ENCODE measurements at places on chromosomes 5 and 9.

DNA sequence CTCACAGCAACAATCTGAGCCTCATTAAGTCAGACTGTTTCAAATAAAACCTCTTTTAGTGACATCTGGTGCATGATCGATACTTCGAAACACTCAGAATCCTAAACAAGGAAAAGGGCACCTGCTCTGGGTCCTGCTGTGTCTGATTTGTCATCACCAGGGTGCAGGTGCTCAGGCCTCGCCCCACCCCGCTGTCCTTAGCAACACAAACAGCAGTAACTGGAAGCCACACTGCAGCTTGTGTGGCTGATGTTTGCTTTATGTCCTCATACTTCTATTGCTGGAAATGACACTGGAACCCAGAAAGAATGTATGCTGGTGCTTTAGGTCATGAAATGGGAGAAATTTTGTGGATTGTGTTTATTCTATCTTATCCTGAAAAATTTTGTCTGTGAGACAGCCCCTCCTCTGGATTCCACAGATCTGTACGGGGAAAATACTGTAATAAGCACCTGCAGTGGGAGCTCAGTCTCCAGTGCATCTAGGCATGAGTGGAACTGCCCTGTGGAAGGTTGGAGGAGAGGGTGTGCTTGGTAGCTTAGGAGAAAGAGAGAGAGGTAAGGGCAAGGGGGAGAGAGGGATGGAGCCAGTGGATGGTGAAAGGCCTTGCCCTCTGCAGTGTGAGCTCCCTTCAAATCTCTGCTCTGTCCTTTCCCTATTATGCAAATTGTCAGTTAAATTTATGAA is 284.2 kb downstream of the SMARCA2 start:
- H3K4me3 ChIP-seq: no peak overlapping the region
- H3K27me3 ChIP-seq: no peaks in the 10 kb centered on the region
- H3K27ac ChIP-seq: no peak overlapping the region

DNA sequence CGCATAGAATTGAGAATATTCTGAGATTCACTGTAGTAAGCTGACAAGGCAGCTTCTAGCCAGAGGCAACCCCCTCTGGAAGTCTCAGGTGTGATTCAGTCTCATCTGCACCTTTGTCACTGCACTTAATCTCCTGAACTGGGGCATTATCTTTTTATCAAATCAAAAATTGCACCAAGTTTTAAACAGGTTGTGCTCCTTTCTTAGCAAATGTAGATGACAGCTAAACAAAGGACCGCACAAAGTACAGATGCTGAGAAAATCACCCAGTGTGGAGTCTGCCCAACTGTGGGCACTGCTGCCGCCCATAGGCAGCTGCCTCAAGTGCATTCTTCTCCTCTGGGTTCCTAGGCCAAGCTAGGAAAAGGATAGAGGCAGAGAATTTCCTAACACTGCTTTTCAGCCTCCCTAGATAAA is 51.1 kb downstream of the STARD4 start:
- no peak overlapping the region for H3K4me3 ChIP-seq
- DNase-seq: no peak
- H3K36me3 ChIP-seq: peaks cover 60% of the 10 kb centered on the region
- H3K4me1 ChIP-seq: peaks cover 9% of the 10 kb centered on the region

DNA sequence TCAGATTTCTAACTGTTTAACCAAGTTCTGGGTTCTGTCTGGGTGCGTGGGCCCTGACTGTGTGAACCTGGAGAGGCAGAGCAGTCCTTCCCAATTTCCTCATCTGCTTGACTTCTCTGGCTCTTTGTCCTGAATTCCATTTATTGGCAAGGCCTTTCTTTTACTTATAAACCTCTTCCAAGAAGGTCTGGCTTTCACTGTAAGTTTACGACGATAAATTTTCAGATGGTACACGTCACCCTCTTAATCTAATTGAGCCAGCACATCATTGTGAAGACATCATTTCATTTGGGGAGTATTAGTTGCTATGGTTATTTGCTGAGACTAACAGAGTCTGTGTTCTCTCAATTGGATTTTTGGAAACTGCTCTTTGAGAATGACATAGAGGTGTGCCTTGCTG is 92.4 kb downstream of the ARHGAP26 start:
- DNase-seq: no peak
- no peaks in the 10 kb centered on the region for H3K36me3 ChIP-seq
- H3K27me3 ChIP-seq: no peaks in the 10 kb centered on the region

- H3K4me3 ChIP-seq: no peak overlapping the region
- H3K27me3 ChIP-seq: no peaks in the 10 kb centered on the region
- H3K36me3 ChIP-seq: no peaks in the 10 kb centered on the region
- no peak for DNase-seq
Measured at GRCh38 chr5:164481270-164481669, 975.9 kb downstream of the MAT2B start.

GRCh38 chr9:113640418-113640817 is 176.9 kb downstream of the RGS3 start:
- no peaks in the 10 kb centered on the region for H3K4me1 ChIP-seq
- peaks cover 22% of the 10 kb centered on the region for H3K27me3 ChIP-seq
- no peak overlapping the region for H3K27ac ChIP-seq
- H3K36me3 ChIP-seq: no peaks in the 10 kb centered on the region

DNA sequence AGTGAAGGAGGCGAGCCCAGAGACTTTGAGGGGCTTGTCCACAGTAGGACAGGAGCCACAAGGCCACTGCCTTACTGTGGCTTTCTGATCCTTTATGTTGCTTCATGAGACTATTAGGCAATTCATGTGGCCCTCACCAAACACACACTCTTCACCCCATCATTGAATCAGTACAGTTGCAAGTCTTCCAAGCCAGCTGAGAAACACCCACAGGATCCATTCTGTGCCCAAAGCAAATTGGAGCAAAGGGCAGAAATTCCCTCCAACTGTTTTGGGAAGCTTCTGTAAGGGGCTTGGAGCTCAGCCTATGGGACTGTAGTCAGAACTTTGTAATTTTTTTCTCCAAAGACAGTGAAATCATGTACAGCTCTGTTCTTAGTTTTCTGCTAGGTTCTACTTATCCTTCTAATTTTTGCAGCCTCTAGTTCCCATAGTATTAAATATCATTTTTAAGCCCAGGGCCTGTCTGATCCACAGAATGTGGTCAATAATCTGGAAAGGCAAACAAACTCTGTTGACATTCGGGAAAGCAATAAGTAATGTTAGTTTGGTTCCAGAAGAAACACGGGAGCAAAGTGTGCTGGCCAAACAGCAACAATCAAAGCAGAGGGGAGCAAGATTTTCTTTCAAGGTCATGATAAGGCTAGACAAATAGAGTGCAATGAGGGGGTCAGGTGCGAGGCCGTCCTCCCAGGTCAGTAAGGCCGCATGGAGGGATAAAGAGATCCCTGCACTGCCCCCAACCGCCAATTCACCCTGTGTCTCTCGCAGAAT is 47.0 kb downstream of the UBE2QL1 start:
- H3K27me3 ChIP-seq: peaks cover 21% of the 10 kb centered on the region
- no peaks in the 10 kb centered on the region for H3K36me3 ChIP-seq
- H3K27ac ChIP-seq: no peak overlapping the region

DNA sequence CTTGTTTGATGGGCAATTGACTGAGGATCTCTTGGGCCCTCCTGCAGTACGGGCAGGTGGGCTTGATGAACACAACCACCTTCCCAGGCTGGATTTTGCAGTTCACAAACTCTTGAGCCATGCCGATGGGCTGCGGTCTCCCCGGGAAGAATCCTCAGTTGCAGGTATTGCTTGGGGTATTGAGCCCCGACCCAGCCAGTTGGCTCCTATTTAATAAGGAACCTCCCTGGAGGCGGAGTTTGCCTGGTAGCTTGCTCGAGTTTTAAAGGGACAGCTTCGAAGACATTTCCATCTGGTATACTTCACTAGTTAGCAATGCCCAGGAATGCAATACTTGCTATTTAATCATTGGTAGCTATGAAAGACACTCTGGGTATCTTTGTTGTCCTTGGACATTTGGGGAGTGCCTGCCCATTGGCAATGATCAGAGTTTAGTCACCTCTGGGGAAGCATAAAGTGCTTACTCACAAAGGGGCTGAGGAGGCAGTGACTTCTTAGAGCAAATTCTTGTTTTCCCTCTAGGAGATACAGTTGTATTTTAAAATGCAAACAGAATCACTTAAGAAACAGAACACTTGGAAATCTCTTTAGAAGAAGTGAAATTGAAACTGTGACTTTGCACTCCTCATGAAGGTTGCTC is at the start of gene GLRX:
TSS of gene GLRX (minus strand) at position 185 of the 640 bp plus-strand sequence. CDS start at position 121, 64 bp downstream.
- H3K36me3 ChIP-seq: no peaks in the 10 kb centered on the region
- H3K4me1 ChIP-seq: peaks cover 55% of the 10 kb centered on the region
- peak within 1 kb of the TSS; percentile 91 for H3K4me3 ChIP-seq
- peak within 1 kb of the TSS; percentile 80 for H3K27ac ChIP-seq
- peak; percentile 56 for DNase-seq

- H3K27me3 ChIP-seq: peaks cover 33% of the 10 kb centered on the region
- H3K4me3 ChIP-seq: no peak overlapping the region
- H3K36me3 ChIP-seq: no peaks in the 10 kb centered on the region
- no peak for DNase-seq
- H3K27ac ChIP-seq: no peak overlapping the region
Measured at GRCh38 chr5:1886846-1887587, 4.3 kb upstream of the IRX4 start.

- no peak overlapping the region for H3K27ac ChIP-seq
- no peak for DNase-seq
- H3K36me3 ChIP-seq: no peaks in the 10 kb centered on the region
- H3K4me1 ChIP-seq: no peaks in the 10 kb centered on the region
Measured at GRCh38 chr9:74083681-74084433, 413.3 kb upstream of the RORB start.

DNA sequence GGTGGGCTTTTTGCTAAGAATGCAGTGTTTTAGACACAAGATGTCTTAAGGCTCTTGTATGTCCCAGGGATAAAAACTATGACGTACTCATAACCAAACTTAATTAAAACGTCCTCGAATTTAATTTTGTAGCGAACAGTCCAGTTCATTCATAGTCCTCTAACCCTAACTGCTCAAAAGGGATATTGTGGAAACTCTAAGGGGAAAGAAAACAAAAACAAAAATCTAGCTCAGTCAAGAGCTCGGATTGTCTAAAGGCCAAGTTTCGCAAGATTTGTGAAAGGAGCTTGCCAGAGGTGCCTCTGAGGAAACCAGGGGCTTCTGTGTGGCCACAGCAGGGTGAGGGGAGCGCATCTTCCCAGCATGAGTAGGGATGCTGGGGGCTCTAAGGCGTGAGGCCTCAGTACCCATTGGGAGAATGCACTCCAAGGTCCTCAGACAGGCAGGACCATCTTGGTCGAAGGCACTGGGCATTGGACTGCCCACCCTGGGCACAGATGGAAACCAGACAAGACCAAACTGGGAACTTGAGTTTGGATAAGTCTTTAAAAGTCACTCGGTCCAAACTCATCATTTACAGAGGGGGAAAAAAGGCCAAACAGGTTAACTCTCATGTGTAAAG is 71.8 kb downstream of the PRRT1B start:
- DNase-seq: no peak
- no peaks in the 10 kb centered on the region for H3K27me3 ChIP-seq
- no peak overlapping the region for H3K27ac ChIP-seq
- H3K4me3 ChIP-seq: no peak overlapping the region
- peaks cover 3% of the 10 kb centered on the region for H3K4me1 ChIP-seq
- peaks cover 80% of the 10 kb centered on the region for H3K36me3 ChIP-seq

- no peaks in the 10 kb centered on the region for H3K4me1 ChIP-seq
- no peak for DNase-seq
- no peak overlapping the region for H3K4me3 ChIP-seq
Measured at GRCh38 chr5:74251141-74252035, 389.1 kb downstream of the ENC1 start.

DNA sequence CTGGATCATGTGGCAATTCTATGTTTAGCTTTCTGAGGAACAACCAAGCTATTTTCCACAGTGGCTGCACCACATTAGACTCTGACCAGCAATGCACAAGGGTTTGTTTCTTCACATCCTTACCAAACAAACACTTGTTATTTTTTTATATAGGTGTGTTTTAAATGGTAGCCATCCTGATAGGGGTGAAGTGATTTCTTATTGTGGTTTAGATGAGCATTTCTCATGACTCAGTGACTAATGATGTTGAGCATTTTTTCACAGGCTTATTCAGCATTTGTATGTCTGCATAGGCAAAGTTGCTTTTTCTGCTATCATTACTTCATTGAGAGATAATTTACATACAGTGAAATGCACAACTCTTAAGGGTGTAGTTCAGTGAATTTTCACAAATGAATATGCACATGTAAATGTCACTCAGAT is 36.0 kb downstream of the ANKRD33B start:
- DNase-seq: no peak
- H3K4me3 ChIP-seq: no peak overlapping the region
- H3K27me3 ChIP-seq: no peaks in the 10 kb centered on the region

DNA sequence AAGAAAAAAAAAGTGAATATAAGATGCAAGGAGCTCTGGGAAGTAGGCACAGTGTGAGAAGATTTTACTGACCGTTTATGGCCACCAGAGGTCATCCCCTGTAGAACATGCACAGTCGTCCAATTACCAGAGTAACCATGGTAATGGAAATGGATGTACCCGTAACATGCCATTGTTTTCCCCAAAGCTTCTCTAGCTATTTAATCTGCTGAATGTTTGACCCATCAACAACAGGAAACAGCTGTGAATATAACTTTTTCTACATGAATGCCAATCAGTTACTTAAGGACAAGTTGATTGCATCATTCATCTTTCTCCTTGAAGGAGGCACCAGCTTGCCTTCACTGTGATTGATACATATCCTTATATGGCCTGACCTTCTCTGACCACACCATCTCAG is 1967.0 kb upstream of the CDH9 start:
- no peak overlapping the region for H3K27ac ChIP-seq
- no peak for DNase-seq
- no peaks in the 10 kb centered on the region for H3K4me1 ChIP-seq
- H3K4me3 ChIP-seq: no peak overlapping the region
- no peaks in the 10 kb centered on the region for H3K36me3 ChIP-seq

DNA sequence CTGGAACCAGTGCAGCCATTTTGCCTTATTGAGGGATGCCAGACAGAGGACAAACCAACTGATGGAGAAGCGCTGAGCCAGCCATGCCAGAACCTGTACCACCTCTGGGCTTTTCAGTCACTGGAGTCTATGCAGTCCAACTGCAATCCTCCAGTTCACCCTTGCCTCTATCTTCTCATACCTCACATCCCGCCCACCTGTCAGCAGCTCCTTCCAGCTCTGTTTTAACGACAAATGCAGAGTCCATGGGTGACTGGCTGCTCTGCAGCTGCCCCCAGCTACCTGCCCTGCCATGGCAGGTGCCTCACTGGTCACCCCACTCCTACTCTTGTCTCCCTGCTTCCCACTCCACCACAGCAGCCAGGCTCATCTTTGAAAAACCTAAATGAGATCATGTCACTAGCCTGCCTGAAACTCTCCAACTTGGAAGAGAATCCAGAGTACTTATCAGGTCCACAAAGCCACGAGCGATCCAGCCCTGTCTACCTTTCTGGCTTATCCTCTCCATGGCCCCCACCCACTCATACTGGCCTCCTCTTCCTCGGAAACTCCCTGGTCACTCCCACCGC is 14.0 kb upstream of the ACSL6 start:
- H3K27ac ChIP-seq: no peak overlapping the region
- H3K36me3 ChIP-seq: peaks cover 2% of the 10 kb centered on the region
- DNase-seq: no peak
- no peak overlapping the region for H3K4me3 ChIP-seq

DNA sequence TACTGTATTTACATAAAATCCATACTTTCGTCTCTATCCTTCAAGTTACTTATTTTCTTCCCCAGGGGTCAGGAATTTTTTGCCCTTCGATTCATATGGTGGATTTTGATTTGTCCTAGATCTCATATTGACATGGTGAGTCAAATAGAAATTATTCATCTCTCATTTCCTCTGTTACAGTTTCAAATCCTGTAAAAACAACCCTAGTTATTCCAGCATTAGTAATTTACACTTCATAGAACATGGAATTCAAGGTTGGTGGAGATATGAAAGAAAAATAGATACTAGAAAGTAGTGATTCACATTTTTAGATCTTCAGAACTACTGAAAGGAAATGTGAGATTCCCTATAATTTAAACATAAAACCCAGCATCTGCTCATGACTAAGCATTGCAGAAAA is 1331.0 kb upstream of the CDH9 start:
- H3K27ac ChIP-seq: no peak overlapping the region
- H3K4me1 ChIP-seq: no peaks in the 10 kb centered on the region
- no peaks in the 10 kb centered on the region for H3K36me3 ChIP-seq
- no peak for DNase-seq
